ENCODE measurements at places on chromosomes 3 and 15.

DNA sequence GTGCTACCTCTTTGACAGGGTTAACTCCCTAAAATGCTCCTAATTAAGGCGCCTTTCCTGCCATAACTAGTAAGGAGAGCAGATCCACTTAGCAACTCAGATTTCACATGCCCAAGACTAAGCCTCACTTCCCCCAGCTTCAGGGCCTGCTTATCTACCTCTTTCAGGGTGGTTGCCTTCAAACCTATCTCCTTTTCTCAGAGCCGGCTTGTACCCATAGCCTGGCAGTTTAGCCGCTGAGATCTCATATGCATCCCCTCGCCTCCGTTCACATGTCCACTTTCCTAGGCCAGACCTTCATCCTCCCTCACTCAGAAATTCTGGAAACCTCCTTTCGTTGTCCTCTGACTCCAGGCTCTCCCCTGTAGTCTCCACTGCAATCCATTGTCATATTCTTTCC, 1.0 kb upstream of the FSTL1 start:
- DNase-seq: peak; percentile 44

DNA sequence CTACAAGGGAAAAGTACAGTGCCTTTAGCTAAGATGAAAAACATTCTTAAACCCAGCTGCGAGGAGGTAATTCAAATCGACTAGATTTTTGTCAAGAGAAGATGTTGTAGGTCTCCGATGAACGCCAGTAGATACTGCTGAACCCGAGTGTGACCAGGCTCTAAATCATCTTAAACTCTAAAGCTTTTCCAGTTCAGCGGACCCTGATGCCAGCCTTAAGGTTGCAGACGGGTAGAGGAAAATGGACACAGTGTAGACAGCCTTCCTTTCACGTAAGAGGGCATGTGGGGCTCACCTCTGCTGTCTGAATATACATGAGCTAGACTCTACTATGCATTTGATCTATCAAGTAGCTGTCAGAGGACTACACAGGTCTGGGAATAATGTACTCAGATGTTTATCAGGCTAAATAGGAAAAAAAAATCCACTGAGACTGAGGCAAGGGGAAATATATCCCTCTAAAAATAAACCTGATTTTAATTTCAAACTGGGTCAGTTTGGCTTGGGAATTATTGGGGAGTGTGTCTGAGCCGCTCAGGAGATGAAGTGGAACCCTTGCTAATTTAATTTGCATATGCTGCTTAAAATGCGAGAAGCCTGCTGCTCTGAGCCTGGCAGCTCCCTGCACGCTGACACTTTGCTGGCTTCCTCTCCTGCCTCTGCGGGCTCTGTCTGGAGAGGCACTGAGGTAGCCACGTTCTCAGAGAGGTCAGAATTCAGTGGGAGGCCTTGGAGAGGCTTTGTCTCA, 151.9 kb downstream of the CADPS start:
- DNase-seq: no peak

DNA sequence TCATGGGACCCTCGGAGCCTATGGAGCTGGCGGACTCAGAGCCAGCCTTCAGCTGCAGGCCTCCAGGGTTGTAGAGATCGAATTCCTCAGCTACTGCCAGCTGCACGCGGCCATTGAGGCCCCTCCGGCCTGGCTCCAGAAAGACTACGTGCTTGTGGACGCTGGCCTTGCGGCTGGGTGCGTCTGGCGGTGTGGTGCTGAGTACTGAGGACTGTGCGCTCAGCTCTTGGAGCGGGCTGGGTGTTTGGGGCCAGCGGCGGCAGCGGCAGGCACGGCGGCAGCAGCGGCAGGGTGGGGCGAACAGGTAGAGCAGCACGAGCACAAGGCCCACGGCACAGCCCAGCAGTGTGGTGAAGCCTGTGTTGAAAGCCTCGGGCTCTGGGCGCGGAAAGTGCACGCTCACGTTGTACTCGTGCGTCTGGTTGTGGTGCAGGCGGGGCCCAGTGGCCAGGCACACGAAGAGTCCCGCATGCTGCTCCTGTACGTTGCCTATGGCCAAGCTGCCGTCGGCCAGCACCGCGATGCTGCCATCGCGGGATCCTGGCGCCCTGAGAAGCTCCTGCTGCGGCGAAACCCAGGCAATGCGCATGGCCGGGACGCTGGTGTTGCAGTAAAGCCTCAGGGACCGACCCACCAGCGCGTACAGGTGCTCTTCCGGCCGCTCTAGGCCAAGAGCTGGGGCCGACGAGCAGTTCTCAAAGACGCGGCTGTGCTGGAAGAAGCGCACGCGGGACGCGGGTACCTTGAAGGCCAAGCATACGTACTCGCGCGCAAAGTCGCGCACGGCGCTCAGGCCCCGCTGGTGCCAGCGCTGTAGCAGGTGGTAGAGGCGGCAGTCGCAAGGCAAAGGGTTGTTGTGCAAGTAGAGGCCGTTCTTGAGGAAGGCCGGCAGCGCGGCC, 1.3 kb downstream of the AMIGO3 start:
- no peak for DNase-seq

- peak; percentile 45 for DNase-seq
Observed at GRCh38 chr15:55774113-55774970, 31.4 kb upstream of the PRTG start.

DNA sequence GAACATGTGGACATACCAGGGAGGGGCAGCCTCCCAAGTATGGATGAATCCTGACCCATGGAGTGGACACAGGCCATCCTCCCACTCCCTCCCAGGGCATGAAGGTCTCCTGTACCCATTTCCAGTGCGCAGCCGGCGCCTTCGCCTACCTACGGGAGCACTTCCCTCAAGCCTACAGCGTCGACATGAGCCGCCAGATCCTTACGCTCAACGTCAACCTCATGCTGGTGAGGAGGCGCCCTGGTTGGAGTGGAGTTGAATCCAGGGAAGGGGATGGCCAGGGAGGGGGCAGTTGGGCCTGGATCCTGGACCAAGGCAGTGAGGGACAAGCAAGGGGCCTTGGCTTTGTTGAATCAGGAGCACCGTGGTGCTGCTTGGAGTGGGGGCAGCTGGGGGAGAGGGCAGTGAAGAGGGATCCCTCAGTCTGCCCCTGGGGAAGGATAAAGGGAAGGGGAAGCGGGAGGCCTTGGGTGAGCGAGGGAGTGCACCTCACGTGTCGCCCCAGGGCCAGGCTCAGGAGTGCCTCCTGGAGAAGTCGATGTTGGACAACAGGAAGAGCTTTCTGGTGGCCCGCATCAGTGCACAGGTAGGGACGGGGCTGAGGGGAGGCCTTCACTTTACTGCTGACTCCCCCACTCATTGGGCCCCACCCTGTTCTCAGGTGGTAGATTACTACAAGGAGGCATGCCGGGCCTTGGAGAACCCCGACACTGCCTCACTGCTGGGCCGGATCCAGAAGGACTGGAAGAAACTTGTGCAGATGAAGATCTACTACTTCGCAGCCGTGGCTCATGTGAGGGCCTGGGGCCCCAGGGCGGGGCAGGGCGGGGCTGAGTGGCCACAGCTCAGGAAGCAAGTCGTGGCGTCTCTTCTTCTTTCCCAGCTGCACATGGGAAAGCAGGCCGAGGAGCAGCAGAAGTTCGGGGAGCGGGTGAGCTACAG, 25.3 kb downstream of the PTPN23 start:
- no peak for DNase-seq

GRCh38 chr3:195401943-195402342, 40.9 kb downstream of the ACAP2 start:
- DNase-seq: no peak

GRCh38 chr3:100352296-100353231, 18.0 kb downstream of the NIT2 start:
- peak; percentile 35 for DNase-seq

DNA sequence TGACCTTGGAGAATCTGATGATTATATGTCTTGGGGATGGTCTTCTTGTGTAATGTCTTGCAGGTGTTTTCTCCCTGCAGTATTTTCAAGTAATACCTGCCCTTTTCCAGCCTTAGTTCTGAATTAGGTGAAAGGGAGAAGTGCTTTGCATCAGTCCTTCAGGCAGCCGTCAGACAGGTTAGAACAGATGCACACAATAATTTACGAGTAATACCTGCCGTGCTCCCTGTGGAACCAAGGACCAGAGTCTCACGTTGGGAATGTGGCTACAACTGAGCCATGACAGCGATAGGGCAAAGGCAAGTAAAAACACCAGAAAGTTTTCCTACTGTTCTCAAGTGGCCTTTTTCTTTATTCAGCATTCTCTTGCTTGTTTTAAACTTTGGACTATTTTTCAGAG, 69.1 kb downstream of the CHCHD6 start:
- DNase-seq: no peak

DNA sequence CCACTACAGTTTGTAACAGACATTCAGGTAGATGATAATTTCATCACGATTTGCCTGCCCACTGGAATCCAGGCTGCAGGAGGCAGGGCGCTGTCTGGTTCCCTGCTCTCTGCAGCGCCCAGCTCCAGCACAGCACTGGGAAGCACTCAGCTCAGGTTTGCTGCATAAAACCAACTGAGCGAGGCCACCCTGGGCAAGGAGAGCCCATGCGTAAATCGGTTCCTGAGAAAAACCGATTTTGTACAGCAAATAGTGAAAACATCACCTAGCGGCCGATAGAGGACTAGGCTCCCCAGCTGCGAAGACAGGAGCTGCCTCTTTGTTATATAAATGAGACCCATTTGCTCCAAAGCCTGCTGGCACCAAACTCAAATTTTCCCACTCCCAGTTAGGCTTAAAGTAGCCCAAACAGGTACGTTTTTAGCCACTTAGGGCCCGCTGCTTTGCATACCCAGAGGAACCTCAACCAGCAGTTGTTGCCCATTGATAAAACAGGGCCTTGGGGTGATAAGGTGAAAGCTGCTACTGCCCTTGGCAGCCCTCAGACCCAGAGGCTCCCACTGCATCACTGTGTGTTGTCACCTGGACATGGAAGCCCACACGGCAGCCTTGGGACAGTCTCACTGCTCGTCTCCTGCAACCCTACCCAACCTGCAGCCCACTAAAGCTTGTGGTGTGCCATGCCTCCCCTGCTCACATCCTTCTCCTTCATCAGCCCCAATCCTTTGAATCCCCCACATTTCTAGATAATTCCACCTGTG, 47.5 kb downstream of the ALDH1L1 start:
- peak; percentile 44 for DNase-seq

DNA sequence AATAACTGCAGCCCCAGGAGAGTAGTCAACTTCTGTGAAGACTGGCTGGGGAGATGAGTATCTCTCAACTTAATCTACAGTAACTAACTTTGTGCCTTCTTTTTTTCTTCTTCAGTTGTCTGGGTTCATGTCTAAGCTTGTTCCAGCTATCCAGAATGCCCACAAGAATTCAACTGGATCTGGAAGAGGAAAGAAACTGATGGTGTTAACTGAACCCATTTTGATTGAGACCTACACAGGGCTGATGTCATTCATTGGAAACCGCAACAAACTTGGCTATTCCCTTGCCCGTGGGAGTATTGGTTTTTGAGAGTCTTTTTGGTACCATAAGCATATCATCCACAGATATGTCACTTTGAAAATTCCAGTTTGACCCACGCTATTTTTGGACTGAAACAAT, 148.7 kb downstream of the TPRG1 start:
- DNase-seq: no peak

- no peak for DNase-seq
Observed at GRCh38 chr3:157104928-157105652, 54.9 kb downstream of the CCNL1 start.

- DNase-seq: peak; percentile 70
Observed at GRCh38 chr15:60179786-60180391, 175.8 kb downstream of the FOXB1 start.

DNA sequence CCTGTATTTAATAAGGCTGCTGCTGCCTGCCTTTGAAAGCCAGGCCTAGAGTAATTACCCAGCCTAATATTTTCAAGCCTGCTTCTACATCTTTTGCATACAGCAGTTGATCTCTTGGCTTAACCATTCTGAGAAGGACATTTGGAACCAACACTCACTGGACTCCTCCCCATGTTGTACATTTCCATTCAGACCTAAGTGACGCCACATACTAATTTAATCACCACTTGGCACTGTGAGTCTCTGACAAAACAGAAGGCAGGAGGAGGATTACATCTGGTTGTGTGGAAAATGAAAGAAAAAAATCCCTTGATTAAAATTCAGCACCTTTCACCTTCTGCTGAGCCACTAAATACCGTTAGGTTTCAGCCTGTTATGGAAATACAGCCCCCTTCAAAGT, 102.2 kb upstream of the ARRDC4 start:
- DNase-seq: no peak

Data from GM23248 (cell line).